ENCODE measurements at places on chromosomes 6 and 20.

GRCh38 chr20:24604966-24605665 is 135.7 kb downstream of the SYNDIG1 start:
- no peak for DNase-seq

DNA sequence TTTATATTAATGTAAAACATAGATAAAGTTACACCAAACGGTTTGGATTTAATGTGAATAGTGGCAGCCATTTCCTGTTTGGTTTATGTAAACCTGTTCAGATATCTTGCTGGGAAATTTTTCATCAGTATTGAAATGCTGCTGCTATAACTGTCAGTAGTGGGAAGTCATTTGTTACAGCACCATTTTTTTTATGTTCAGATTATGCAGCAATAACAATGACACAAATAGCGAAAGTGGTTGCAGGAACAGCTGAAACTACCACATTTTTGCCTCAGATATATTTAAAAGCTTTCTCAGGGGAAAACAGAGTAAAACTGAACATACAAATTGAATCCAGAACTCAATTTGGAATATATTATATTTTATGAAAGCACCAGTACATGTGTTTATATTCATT is 128.8 kb upstream of the SIM1 start:
- no peak for DNase-seq

GRCh38 chr20:38134427-38135270 is 30.4 kb downstream of the TGM2 start:
- peak; percentile 44 for DNase-seq

- no peak for DNase-seq
Observed at GRCh38 chr6:107786179-107786578, 37.9 kb downstream of the SCML4 start.

DNA sequence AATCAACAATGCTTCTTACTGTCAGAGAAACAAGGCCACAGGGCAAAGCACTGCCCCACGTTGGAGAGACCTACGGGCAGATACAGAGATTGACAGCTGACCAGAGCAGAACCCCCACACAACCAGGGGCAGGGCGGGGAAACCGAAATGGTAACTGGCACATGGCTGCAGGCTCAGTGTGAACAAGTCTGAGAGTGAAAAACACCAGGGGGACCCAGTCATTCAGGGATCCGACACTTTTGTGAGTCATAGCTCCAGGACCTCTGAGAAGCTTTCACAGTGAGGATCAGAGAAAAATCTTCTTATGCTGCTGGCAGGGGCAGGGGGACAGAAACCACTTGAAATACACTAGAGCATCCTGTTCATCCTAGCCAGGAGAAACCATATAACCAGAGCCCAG is 254.2 kb downstream of the C6orf118 start:
- no peak for DNase-seq

All from K562 (cell line).